Stimulated activated CD8-positive, alpha-beta memory T cell treated with anti-CD3 and anti-CD28 coated beads, Interleukin-7, amount 100 ng/mL, for 1 hour (primary cell): ENCODE measurements at places on chromosomes 4 and X.

DNA sequence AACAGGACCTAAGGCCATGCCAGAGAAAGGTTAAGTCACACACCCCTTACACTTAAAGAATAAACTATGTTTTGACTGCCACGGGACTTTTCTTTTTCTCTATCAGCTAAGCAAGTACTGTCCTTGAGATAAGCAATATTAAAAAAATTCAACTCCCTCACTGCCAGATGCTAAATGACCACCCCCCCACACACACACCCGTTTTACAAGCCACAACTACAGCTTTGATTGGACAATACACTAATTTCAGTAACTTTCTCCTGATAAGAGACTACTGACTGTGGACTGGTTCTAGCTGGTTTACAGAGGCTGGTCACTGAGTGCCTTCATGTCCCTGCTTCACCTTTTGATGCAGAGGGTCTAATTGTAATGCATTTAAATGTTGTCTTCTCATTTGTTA lies 63.9 kb upstream of the HOPX start:
- no peak for DNase-seq

DNA sequence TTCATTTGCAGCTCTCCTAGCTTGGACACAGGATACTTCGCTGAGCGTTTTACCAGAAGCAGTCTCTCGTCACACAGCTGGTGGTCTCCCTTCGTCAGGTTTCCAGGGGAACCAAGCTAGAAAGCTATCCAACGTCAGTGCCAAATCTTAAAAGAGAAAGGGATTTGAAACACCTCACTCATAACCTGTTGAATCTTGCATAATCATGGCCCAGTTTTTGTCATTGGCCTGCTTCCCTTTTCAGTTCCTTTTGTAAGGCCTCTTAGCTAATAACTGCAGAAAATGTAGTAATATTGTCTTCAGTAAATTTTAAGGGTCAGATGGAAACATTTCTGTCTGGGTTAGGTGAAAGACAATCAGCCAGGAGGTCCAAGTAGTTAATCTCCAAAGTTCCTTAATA lies 22.0 kb downstream of the RAB39B start:
- no peak for DNase-seq

GRCh38 chr4:4803912-4804296 lies 55.6 kb upstream of the MSX1 start:
- DNase-seq = no peak

GRCh38 chrX:134407065-134407376 lies 52.9 kb upstream of the HPRT1 start:
- DNase-seq = no peak

DNA sequence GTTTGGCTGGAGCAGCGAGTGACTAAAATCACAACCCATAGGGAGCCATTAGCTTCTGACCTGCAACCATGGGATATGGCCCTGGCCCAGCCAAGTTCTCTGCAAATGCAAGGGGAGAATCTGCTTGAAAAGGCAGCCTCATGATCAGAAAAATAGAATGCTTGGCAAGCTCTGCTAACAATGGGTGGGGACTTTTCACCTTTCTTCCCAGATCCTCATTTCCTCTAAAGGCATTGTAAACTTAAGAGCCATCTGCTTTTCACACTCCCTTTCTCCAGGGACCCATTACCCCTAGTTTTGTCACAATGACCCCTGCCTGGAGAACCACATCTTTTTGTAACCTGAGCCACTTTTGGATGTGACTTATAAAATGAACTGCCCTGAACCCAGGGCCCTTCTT lies 104.3 kb downstream of the PARM1 start:
- no peak for DNase-seq

DNA sequence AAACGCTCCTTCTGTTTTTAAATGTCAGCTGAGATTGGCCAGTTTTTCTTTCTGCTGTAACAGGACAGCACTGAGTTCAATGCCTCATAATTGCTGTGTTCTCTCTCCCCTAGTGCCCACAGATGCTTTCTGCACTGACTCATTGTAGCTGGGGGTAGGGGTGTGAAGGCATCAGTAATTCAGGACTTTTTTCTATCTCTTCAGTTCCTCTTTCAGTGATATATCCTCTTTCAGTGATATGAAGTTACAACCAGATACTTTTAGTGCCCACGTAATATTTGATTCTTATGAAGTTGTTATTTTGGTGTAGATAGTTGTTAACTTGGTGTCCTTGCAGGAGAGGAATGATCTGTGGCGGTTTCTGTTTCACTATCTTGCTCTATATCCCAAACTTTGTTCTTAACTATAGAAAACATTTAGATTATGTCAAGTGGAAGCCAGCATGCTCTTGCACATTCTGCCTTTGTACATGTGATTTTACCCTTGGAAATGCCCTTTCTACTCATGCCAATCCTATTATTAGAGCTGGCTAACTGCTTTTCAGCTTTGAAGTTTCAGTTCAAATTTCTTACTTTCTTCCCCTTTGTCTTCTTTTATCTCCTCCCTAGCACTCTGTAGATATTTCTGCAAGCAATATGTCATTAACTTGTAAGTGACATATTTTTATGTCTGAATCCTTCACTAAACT lies 1258.4 kb downstream of the FAM133A start:
- no peak for DNase-seq

- DNase-seq = no peak
Measured at GRCh38 chrX:69297506-69297905, 132.3 kb upstream of the PJA1 start.

- no peak for DNase-seq
Measured at GRCh38 chrX:1792636-1793035, 177.8 kb downstream of the ASMT start.

GRCh38 chr4:152981278-152981677 lies 45.2 kb downstream of the FHDC1 start:
- no peak for DNase-seq

GRCh38 chr4:23174179-23174578 lies 481.4 kb downstream of the GBA3 start:
- DNase-seq = no peak

- DNase-seq = no peak
Measured at GRCh38 chr4:153784166-153784699, 4.7 kb downstream of the SFRP2 start.

GRCh38 chrX:1400049-1400448 lies 8.1 kb upstream of the SLC25A6 start:
- no peak for DNase-seq

DNA sequence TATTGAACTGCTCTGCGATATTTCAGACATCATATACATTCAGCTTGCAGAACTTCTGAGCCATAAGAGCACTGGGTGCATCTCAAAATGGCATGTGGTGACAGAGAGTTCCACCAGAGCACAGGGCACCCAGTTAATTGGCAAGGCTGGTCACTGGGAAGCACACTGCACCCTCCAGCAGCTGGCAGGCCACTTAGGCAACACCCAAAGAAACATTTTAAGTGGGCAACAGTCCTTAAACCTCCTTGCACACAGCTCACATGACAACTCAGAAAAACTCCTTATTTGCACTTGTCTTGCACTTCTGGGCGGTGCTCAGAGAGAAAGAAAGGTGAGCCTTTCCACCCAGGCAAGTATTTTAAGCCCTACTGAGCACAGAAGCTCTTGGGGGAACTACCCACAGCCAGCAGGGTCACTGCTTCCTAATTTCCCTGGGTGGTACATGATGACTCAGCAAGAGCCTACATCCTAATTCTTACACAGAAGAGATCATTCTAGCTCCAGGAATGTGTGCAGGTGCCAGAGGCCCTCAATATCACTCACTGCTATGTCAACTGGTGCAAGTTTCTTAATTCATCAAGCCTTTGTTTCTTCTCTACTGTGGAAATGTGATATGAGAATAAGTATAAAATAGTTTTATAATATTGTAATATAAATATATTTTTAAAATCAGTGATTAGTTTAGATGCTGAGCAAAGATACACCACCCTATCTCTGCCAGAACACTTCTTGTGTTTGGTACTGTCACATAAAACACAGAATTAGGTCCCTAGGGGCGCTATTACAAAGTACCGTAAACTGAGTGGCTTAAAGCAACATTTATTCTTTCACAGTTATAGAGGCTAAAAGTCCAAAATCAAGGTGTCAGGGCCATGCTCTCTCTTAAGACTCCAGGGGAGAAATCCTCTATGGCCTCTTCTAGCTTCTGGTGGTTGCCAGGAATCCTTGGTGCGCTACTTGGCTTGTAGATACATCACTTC lies 155.1 kb upstream of the PPARGC1A start:
- no peak for DNase-seq

DNA sequence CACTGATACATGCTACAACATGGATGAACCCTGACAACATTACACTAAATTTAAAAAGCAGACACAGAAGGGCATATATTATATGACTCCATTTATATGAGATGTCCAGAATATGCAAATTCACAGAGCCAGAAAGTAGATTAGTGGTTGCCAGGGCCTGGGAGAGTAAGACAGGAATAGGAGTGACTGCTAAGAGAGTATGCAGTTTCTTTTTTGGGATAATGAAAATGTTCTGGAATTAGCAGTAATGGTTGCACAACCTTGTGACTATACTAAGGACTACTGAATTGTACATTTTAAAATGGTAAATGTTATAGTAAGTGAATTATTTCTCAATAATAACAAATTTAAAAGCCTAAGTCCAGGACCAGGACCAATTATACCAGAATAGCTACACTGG lies 29.5 kb upstream of the NUP54 start:
- DNase-seq = no peak

GRCh38 chrX:154967603-154968002 lies 54.9 kb downstream of the F8 start:
- no peak for DNase-seq

DNA sequence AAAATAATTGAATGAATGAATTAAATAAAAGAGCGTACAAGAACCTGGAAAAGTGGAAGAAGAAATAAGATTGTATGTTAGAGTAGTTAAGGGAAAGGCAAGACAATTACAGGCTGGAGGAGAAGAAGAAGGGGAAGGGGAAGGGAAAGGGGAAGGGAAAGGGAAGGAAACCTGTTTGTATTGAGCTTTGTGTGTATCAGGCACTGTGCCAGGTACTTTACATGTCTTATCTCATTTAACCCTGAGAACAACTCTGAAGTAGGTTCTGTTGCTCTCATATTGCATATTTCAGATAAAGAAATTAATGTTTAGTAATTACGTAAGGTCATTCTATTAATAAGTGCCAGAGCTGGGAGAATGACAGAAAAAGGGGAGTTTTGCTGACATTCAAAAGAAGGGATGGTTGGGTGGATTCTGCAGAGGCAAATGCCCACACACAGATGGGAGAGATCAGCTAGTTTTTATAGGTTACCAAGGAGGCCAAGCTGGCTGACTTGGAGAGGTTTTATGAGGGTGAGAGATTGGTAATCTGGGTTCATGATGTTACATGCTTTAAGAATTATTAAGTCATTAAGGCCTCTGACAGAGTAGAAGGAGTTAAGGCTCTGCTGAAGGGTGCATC lies 92.3 kb upstream of the LCORL start:
- DNase-seq = no peak

GRCh38 chr4:151284534-151285245 lies 7.7 kb downstream of the PRSS48 start:
- DNase-seq = no peak

DNA sequence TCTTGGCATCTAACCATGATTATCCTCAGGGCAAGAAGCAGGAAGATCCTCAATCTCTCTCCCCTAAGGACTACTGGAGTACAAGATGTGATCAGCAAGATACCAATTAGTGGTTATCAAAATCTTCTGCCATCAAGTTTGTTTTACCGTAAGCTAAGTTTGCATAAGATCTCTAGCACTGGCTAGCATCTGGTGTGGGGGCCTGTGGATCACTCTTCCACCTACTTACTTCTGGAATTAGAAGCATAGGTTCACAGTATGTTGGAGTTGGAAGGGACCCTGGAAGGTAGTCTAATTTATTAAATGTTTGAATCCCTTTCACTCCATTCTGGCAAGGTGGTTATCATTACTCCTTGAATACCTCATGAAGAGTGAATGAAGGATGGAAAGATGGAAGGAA lies 93.3 kb upstream of the BANK1 start:
- DNase-seq = no peak

DNA sequence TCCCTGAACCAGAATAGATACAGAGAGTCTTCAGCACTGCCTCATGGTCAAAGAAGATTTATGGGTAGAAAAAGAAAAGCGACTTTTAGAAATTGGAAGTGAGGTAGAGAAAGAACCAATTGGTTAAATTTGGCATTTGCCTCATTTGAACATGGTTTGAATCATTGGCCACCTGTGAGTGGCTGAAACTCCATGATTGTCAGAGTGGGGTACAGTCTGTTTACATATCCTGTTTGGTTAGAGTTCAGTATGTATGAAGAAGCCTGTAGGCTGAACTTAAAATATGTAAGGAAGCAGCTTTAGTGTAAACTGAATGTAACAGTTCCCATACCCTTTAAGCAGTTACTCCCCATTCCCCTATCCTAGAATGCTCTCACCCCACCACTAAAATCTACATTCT lies 76.0 kb upstream of the CTSO start:
- no peak for DNase-seq

GRCh38 chr4:38371391-38371851 lies 292.6 kb upstream of the KLF3 start:
- no peak for DNase-seq

GRCh38 chr4:79425586-79425985 lies 17.6 kb upstream of the GK2 start:
- DNase-seq = no peak

DNA sequence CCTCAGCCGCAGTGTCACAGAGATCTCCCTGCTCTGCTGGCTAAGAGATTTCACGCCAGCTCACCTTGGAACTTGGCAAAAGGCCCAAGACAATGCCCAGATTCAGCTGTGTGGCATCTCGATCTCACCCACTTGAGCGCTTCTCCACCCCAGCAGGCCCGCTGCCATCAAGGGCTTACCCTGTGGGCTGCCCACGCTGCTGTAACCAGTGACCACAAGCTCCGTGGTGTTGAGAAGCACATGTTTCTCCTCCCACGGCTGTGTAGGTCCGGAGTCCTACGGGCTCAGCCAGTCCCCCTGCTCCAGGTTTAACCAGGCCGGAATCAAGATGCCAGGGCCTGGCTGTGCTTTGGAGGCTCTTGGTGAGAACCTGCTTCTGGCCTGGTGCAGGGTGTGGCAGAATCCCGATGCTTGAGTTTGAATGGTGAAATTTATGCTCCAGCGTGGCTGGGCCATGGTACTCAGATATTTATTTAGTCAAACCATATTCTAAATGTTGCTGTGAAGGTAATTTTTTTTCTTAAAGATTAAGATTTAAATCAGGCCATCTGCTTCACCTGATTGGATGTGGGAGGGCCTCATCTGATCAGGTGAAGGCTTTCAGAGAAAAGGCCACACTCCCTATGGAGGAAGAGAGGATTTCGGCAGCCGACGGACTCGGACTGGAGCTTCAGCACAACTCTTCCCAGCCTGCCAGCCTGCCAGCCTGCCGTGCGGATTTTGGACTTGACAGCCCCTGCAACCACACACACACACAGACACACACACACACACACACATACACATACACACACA lies 24.8 kb upstream of the ADRA2C start:
- no peak for DNase-seq
